ENCODE measurements at places on chromosomes 1 and 21.
A peak's percentile ranks its signal among the peaks of the same experiment; 100 is the strongest.

DNA sequence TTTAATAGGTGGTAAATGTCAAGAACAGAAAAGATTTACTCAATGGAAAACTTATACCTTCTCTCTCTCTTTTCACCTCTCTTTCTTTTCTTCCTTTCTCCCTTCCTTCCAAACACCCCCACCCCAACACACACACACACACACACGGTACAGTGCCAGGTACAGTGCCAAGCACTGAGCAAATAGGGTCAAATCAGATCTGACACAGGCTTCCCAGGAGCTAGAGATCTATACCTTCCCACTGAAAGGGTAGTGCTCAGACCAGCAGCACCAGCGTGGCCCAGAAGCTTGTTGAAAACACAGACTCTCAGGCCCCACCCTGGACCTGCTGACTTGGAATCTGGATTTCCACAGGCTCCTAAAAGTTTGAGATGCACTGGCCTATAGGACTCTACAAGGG, 31.9 kb downstream of the IRF2BP2 start:
- DNase-seq = no peak

DNA sequence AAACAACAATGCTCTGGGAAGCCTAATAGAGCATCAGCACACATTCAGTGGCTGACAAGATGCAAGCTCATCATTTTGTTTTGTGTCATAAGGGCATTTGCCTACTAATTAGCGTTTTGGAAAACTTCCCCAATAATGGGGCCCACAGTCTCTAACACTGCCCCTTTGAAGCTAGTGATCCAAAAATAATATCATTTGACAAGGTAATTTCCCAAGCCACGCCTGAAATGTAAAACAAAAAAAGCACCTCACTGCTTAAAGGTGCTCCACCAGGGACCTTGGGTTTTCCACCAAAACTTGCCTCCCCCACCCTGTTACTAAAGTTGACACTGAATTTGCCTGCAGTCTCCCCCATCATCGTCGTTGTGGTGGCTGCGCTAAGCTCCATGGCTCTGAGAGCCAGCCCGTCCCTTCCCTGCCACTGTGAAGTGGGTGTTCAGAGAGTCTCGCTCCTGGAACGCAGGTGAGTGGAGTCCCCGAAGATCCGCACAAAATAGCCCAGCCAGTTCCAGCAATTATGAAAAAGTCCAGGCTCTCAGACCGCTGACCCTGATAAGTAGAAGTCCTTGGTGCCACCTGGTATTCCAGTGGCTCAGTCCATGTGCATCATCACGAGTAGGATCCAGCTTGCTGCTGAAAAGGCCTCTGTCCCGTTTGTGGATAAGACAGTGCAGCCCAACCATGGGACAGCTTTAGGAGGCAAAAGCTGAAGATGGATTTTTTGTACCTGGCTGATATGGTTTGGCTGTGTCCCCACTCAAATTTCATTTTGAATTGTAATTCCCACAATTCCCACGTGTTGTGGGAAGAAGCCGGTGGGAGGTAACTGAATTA, 52.2 kb downstream of the RAB3GAP2 start:
- no peak for DNase-seq

DNA sequence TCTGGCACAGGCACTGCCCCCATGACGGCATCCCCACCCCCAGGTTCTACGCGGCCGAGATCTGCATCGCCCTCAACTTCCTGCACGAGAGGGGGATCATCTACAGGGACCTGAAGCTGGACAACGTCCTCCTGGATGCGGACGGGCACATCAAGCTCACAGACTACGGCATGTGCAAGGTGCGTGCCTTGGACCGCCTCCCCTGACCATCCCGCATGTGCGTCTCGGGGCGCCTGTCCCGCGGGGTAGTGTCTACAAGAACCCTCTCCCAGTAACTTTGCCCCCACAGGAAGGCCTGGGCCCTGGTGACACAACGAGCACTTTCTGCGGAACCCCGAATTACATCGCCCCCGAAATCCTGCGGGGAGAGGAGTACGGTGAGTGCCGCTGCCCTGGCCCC, 22.6 kb downstream of the FAAP20 start:
- no peak for DNase-seq

GRCh38 chr1:203410182-203410900, 59.4 kb upstream of the FMOD start:
- no peak for DNase-seq

- no peak for DNase-seq
Measured at GRCh38 chr1:108955111-108955510, 8.2 kb downstream of the CLCC1 start.

DNA sequence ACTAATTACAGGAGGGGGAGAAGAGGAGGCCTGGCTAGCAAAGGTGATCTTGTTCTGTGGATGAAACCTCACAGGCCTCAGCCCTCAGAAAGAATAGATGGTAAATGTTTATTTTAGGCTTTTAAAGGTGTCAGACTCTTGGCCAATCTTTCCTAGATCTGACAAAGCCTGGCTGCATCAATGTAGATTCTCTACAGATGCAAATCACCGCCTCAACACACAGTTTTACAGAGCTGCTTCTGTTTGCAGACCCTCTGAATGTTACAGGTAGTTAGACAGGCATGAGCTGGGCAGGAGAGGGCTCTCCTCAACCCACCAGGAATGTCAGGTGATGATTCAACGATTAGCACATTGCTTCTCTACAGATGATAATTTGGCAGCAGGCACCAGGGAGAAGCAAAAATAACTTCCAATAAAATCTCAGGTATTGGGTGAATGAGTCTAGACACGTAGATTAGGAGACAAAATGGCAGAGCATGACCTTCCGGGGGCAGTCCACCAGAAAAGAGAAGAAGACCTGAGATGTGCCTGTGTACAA, 105.4 kb upstream of the VANGL1 start:
- no peak for DNase-seq

DNA sequence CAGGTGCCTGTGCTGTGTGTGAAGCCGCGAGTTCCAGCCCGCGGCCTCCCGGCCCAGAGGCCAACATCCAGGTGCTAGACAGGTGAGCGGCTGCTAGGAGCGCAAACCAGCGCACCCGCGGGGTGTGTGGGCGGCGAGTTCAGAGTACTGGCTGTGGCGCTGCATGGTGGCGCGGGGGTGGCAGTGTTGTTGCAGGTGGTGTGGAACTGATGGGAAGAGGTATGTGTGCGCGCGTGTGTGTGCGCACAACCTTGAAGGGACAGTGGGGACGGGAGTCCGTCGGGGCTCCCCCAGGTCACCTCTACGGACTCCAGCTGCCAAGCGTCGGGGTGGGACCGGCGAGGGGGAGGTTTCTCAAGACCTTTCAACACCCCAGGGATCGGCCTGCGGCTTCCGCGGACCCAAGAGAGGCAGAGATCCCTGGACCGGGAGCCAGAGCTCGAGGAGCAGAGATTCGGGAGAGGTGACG, 433 bp upstream of the DMBX1 start:
- peak; percentile 22 for DNase-seq

GRCh38 chr1:79777481-79778219, 771.1 kb upstream of the ADGRL4 start:
- DNase-seq = peak; percentile 9

DNA sequence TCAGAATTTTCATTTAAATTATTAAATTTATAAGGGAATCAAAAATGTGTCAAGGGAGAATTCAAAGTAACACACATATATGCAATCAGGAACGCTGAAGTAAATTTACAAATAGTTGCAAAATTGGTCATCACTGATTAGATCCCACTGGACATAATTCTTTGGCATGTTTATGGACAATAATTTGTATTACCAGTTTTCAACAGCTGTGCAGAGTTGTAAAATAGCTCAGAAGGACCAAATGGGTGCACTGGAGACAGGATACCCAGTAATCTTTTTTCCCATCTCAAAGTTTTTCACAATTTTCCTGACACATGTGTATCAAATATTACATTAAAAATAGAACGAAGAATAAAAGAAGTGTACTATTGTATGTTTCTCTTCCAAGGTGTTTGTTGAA, 4.1 kb upstream of the ANGPTL1 start:
- no peak for DNase-seq

DNA sequence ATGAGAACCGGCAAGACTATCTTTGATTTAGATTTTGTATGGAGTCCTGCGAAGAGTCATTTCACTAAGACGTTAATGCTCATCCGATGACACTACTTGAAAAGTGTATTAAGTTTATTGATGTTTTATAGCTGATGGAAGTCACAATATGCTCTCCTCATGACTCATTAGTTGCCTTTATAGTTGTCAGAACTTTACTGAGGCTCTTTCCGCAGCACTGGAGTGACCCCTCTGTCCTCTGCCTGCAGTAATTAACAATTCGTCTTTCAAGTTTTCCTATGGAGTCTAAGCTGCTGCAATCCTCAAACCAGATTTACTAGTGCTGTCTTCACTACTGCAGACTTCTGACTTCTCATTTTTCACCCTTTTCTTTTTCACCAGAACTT, 853 bp downstream of the USP16 start:
- peak; percentile 31 for DNase-seq

DNA sequence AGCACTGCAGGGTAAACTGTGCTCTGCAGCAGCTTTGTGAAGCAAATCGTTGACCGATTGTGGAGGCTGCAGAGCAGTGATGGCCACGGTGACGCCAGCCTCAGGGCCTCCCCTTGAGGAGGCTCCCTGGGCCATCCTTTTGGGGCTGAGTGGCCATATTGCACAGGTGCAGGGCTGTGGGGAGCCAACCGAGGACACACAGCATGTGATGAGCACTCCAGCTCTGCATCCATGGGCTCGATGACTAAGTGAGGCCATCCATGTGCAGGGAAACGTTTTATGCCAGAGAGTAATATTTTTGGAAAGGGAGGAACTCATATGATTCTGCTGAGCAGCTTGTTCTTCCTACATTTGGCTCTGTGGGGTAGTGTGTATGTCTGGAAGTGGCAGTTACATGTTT, 24.6 kb downstream of the KCNK1 start:
- DNase-seq = no peak

- DNase-seq = peak; percentile 40
Measured at GRCh38 chr21:37758982-37759381, 157.3 kb downstream of the KCNJ6 start.

DNA sequence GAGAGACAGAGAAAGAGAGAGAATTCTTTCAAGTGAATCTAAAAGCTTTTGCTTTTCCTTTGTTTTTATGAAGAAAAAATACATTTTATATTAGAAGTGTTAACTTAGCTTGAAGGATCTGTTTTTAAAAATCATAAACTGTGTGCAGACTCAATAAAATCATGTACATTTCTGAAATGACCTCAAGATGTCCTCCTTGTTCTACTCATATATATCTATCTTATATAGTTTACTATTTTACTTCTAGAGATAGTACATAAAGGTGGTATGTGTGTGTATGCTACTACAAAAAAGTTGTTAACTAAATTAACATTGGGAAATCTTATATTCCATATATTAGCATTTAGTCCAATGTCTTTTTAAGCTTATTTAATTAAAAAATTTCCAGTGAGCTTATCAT, 117.6 kb downstream of the PTPRC start:
- DNase-seq = peak; percentile 29

DNA sequence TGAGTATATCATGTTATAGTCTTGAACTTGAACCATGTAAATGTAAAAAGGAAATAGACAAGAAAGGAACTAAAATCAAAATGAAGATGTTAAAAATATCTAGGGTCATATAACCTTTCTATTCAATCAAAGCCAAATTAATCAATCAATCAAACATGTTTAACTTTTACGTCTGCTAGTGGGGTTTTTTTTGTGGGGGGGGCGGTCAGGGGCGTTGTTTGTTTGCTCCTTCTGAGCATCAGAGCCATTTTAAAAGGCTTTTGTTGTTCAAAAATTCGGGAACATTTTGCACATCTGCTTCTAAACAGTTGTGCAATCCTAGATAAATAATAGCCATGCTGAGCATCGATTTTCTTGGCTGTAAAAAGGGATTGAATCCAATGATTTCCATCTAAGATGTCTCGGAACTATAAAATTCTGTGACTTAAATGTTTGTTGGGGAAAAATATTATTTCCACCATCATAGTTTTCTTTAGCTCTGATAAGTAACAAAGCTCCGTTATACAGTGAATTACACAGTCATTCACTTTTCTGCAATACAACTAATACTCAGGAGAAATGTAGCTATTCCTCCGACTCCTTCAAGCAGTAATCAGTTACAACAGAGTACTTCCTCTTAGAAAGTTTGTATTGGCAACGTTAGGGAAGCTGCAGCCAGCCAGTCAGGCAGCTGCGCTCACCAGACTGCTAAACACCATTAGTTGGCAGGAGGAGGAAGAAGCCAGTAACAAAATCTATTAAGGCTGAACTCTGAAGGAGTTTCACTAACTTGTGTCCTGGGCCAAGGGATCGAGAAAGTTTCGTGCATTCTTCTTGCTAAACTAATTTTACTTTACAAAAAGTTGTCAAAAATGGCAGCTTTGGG, 2.2 kb downstream of the SPATA6 start:
- peak; percentile 60 for DNase-seq

DNA sequence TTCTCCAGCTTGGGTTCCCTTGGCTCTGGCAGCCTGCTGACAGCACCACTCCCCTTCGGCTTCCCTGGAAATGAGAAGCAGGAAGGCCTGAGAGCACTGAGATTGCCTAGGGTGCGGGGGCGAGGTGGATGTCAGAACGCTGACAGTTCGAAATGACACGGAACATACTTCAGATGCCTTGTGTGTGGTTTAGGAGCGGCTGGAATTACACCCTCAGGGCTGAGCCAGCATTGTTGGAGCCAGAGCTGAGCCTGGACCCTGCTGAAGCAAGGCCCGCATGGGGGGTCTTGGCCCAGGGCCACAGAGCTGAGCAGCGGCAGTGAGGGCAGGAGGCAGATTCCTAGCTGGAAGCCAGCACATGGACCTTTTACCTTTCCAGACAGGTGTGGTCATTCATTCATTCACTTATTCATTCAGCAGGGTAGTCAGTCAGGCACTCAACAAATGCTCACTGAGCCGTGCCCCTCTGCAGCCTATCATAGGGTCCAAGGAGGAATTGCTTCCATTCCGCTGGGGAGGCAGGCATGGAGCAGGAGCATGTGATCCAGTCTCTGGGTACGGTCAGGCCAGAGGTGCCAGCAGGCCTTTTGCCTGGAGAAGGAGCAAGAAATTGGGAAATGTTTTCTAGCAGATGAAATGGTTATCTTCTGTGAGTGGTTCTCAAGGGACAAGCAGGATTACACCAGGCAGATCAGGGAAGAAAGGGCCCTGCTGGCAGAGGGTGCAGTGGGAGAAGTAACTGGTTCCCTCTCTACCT, 6.6 kb upstream of the FOXE3 start:
- DNase-seq = no peak

GRCh38 chr1:85692730-85693314, 15.4 kb downstream of the ZNHIT6 start:
- peak; percentile 19 for DNase-seq

Measured in NB4 (cell line).